CD4-positive, alpha-beta T cell treated with Interleukin-6 at 100 ng/mL for 8 hours (primary cell): ENCODE measurements at places on chromosomes 16 and 17.

DNA sequence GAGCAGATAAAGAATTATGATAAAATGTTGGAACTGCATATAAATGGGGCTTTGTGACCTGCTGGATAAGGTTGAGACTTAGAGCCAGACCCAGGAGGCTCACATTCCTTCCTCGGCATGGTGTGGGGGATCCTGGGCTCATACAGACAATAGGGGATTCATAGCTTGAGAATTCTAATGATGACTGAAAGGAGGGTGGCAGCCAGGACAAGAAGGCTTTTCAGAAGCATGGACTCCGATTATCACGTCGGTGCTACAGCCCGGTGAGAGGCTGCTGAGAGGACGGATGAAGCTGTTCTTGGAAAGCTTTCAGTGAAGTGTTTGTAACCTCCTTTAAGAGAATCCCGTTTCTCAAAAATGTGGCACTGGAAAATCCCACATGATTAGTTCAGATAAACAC lies 167.2 kb downstream of the ANKFN1 start:
- no peak for DNase-seq

DNA sequence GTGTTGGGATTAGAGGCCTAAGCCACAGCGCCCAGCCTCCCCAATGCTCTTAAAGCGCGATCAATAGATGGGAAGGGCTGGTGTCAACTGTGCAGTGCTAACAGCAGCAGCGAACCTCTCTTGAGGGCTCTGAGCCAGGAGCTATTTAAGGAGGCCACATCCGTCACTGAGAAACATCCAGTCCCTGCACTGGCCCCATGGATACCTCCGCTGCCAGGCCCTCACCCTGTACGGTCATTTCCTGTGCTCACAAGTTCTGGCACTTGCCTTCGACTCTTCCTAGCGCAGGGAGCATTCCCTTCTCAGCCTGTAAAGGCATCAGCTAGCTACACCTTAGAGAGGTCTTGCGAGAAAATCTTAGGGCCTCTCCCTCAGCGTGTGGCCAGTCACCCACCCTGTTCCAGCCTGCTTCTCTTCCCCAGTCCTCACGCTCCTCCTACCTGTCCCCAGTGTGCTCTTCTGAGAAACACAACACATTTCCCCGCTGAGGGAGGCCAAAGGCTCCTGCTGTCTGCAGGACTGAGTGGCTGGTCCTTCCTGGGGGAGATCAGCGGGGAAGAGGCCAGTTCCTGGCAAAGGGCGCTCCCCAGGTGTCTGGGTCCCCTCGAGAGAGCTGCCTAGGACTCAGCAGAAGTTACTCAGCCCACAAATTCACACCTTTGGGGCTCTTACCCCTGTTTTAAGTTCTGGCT lies 28.6 kb downstream of the GTF3C1 start:
- no peak for DNase-seq

GRCh38 chr16:674968-675883 lies at the start of gene RHBDL1:
Gene RHBDL1, plus strand, starts transcription at chr16:675671. Its CDS starts 120 bp downstream, at chr16:675791.
- DNase-seq: no peak

GRCh38 chr17:36813357-36813756 lies 123.9 kb upstream of the LHX1 start:
- no peak for DNase-seq

DNA sequence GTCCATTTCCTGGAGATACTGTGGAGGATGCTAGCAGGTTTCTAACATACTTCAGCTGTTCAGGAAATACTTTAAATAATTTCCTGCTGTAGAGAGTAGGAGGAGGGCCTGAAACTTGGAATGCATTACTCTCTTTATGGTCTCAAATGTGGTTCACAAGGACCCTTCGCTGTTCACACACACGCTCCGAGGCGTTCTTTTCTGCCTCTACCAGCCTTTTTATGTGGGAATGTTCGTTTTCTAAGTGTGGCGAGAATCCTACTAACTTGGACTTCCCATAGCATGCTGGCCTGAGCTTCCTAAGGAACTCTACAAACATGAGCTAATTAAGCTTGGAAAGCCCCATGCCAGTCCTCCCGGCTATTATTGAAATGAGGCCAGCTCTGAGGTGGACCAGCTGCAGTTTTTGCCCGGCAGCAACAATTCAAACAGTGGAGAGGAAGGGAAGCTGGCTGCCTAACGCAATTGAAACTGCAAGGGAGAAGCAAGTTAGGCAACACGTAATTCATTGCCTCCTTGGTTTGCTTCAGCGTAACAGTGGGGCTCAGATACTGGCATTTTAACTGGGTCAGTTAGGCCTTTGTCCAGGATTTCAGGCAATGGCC lies 18.9 kb downstream of the KPNA2 start:
- DNase-seq: no peak

DNA sequence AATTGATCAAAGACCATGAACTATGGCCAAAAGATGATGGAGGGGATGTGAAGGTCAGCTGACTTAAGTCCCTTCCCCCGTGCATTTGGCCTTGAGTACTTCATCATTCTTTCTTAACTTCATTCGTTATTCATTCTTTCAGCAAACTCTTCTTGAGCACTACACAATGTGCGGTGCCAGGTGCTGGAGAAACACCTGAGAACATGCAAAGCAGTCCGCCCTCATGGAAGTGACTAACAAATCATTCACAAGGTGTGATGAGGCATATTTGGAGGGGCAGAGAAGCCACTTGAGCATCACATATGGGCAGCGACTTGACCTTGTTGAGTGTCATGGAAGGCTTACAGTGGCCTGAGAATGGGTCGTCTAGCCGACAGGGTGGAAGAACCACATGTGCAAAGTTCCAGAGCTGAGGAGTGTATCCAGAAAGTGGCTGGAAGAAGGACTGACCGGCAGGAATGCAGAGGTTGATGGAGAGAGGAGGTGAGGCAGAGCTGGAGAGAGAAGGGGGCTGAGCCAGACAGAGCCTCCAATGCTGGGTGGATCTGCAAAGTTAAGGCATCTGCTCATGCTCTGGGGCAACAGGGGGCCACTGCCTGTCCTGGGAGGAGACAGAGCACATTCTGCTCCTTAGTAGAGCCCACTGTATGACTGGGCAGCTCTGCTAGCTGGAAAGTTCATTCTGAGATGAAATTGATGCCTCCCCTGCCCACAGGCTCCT lies 25.1 kb upstream of the EIF1 start:
- DNase-seq: no peak

DNA sequence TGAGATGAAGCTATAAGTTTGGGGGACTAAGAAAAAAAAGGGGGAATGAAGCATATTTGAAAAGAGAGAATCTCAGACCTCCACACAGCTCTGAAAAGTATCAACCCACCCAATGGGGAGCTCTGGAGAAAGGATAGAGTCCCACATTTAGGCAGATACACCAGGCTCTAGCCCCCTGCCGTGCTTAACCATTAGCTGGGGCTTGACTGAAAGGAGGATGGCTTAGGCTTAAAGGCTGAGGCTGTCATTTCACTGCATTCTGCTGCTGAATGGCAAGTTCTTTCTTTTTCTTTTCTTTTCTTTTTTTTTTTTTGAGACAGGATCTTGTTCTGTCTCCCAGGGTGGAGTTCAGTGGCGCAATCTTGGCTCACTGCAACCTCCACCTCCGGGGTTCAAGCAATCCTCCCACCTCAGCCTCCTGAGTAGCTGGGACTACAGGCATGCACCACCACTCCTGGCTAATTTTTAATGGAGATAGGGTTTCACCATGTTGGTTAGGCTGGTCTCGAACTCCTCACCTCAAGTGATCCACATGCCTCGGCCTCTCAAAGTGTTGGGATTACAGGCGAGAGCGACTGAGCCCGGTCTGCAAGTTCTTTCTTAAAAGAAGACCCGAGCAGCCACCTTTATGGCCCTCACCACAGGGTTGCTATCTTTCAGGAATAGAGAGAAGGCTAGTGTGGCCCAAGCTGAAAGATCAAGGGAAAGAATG lies 9.0 kb upstream of the MMP2 start:
- DNase-seq: no peak

GRCh38 chr16:46555951-46556350 lies 65.2 kb downstream of the SHCBP1 start:
- DNase-seq: no peak

DNA sequence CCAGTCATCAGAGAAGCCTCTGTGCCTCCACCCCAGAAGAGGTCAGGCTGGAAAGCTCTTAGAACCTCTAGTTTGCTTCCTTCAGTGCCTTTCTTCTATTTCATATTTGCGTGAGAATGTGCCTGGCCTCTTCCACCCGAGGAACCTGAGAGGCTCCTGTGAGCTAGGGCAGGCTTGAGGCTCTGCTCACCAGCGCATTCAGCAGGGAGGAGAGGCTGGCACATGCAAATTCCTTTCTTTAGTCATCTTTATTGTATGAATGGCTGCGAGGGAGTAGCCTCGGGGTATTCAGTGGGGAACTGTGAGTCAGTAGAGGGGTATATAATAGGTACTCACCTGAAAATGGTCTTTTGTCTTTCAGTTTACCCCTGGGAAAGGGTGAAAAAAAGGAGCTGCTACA lies 268.3 kb downstream of the ABCC12 start:
- no peak for DNase-seq

DNA sequence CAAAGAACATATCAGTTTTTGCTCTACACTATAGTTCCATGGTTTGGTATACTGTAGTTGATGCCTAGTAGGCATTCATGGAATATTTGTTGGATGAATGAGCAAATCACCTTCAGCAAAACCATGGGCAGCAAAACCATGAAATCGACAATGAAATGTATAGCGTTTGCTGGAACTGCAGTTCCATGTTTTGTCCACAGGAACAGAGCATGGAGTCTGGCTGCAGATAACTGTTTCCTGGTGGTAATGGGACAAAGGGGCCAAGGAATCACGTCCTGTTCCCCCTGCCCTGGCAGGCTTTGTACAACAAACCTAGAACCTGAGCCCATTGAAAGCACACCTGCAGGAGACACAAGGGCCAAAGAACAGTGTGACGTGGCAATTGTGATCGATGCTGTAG lies 101.1 kb downstream of the USP31 start:
- no peak for DNase-seq

DNA sequence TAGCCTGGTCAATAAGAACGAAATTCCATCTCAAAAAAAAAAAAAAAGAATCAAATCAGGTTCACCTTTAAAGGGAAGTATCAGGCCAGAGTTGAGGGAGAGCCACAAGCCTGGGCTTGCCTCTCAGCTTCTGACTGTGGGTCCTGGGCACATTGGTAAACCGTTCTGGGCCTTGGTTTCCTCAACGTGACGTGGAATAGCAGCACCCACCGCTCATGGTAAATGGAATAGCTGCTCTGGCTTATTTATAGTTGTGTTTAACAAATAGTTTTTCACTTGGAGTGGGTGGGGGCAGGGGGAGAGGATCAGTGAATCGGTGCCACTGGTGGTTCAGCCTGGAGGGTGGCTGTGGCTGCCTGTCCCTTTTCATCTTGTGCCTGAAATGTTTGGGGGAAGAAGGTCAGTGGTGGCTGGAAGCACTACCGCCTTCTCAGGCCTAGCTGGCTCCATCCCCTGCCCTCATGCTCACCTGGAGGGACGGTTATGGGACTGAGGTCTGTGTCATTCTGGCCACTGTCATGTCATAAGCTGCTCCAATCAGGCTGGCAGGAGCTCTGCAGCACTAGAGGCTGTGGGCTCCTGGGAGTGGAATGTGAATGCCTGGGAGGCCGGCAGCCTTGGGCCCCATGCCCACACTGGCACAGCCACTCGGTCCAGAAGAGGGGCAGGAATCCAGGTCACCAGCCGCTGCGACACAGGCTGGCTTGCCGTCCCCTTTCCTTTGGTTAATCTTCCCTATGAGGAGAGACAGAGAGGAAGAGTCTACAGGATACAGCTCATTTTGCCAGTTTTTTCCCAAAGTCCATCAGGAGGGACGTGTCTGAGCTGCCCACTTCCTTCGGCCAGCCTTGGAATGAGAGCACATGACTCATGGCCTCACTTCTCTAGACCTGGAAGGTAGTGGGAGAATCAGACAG lies 27.0 kb downstream of the CCR7 start:
- DNase-seq: no peak

DNA sequence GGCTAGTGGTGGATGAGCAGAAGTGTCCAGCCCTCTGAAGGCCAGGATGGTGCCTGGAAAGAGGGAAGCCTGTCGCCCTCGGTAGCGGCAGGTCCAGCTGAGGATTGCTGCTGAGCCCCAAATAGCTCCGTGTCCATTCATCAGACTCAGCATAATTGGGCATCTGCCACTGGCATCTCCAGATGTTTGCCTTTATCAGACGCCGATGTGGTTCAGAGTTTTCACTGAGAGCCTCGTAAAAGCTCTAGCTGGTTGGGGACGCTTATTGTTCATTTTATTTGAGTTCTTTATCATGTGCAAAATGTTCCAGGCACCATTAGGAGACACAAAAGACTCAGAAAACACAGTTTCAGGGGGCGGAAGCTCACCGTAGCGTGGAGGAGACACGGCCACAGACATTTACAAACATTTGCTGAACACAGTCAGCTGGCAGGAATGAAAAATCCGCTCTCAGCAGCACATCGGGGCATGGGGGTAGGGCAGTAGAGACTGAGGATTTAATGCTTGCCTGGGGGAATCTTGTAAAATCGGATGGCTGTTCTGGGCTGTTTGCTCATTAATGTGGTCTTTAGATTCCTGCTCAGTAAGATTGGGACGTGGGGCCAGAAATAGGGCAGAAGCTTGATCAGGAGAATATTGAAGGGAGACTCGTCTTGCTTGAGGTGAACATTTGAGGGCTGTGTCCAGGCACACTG lies 41.7 kb downstream of the SMPD3 start:
- no peak for DNase-seq

DNA sequence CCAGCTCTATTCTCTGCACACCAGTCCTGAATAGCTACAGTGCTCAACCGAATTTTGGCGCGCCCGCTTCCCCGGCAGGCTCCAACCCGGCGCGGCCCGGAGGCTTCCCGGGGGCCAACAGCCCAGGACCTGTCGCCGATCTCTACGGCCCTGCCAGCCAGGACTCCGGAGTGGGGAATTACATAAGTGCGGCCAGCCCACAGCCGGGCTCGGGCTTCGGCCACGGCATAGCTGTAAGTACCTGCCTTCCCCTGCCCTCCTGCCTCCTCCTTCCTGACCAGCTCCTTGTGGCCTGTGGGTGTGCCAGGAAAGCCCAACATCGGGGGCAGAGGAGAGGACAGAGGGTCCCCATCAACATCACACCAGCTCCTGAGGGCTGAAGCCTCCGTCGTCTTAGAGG lies 70.2 kb downstream of the CCDC182 start:
- DNase-seq: no peak

GRCh38 chr16:63239065-63239570 lies 1202.9 kb upstream of the CDH8 start:
- DNase-seq: no peak

DNA sequence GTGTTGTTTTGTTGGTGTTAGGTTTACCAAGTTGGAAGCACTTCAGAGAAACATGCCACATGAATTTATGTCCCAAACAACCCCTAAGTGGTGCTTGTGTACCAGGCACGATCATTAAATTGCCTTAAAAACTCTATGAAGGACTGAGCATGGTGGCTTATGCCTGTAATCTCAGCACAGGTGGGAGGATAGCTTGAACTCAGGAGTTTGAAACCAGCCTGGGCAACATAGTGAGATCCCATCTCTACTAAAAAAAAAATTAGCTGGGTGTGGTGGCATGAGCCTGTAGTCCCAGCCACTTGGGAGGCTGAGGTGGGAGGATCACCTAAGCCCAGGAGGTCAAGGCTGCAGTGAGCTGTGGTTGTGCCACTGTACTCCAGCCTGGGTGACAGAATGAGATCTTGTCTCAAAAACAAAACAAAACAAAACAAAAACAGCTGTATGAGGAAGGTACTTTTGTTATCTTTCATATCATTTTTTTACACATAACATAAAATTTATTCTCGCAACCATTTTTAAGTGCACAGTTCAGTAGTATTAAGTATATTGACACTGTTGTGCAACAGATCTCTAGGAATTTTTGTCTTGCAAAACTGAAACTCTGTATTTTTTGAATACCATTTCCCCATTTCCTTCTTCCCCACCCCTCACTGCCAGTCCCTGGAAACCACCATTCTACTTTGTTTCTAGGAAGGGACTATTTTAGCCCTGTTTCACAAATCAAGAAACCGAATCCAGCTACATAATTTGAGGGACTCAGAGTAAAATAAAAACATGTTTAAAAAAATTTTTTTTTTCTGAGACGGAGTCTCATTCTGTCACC lies 14.3 kb upstream of the RBBP6 start:
- DNase-seq: no peak
